Kidney capillary endothelial cell (primary cell): ENCODE measurements at places on chromosomes 2 and 18.

- DNase-seq, result no peak
Observed at GRCh38 chr18:48550101-48550729, 11.4 kb downstream of the CTIF start.

- DNase-seq, result no peak
Observed at GRCh38 chr18:55918444-55918843, 330.5 kb upstream of the TCF4 start.

DNA sequence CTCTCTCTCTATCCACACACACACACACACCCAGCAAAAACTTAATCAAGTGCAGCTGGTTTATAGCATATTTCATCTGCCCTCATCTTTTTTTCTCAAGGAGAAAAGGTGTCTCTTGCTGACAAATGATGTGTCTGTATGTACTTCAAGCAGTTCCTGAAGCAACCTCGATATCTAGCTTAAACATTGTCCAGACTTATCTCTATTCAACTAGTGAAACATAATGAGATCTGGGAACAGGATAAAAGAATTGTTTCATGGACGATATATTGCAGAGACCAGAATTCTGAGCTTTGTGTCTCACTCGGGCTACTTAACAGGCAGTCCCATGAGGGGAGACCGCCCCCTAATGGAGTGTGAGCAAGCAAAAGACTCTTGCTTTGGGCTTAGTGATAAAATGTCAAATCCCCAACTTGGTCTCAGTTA is 929.2 kb upstream of the SOX11 start:
- DNase-seq, result peak; percentile 24

DNA sequence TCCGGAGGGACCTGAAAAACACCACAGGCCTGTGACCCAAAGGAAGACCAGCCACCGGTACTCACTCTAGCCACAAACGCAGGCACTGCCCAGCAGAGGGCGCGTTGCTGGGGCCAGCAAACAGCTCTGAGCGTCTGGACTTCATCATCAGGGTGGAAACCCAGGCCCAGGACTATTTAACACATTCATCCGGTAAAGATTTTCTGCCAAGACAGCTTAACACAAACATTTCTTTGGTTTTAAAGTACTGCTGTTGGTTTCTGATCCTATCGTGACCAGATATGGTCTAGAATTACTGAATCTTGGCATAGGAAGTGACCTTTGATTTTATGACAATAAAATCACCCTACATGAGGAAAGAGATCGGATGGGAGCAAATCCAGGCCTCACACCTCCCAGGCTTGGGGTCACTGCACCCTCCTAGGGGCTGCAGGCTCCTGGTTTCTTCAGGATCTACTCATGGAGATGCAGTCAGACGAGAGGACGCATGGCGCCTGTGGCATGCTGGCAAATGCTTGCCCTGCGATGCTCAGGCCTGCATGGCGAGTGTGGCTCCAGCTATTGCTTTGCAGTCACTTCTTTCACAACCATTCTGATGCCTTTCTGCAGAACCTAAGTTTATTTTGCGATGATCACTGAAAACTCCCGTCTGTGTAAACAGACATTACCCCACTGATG is 130.4 kb downstream of the COL4A4 start:
- DNase-seq, result peak; percentile 16

DNA sequence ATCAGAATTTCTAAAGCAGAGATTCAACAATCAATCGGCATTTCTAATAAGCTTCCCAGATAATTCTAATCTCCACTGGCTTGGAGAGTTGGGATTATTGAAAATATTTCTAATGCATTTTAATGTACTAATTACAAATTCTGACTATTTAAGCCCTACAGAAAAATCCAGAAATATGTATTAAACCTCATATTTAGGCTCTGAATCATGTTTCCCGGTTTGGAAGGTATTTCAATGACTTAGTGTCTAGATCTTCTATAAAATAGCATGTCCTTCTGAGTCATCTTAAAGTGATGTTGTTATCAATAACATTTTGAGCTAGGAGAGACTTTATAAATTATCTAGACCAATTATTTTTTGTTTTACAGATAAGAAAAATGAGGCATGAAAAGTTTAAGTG is 258.8 kb upstream of the NRXN1 start:
- DNase-seq, result peak; percentile 17

- no peak for DNase-seq
Observed at GRCh38 chr2:239898292-239898925, 126.7 kb downstream of the NDUFA10 start.

- DNase-seq, result no peak
Observed at GRCh38 chr2:111664275-111664850, 219.6 kb downstream of the ANAPC1 start.

DNA sequence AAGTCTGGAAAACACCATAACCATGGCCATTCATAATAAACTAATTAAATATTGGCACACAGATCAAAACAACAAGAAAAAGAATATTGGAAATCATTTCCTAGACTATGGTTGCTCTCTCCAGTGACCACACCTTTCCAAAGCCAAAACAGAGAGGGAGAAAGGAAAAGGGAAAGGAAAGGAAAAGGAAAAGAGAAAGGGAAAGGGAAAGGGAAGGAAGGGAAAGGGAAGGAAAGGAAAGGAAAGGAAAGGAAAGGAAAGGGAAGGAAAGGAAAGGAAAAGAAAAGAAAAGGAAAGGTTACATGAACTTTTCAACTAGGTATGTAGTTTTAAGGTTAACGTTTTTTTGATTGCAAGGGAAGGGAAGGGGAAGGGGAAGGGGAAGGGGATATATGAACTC is 360.5 kb upstream of the SLC39A10 start:
- DNase-seq, result no peak

DNA sequence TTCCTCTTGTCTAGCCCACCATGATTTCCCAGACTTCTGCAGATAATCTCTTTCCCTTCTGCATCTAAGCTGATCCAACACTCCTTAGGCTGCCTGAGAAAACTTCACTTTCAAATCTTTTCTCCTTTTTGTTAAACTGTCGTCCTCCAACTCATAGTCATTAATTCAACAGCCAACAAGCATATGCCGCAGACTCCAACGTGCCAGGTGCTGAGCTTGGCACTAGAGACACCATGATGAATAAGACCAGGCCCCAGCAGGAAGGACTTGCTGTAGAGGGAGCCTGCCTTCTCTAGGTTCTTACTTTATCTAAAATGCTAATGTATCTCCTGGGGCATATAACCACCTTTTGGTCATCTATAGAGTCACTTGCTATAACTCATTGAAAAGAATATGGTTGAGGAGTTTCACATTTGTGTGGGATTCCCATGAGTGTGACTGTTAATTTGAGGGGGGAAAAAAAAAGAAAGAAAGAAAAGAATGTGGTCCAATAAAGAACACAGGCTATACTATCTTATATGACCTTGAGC is 51.0 kb downstream of the ANKRD44 start:
- no peak for DNase-seq

GRCh38 chr18:25262920-25263319 is 89.0 kb downstream of the ZNF521 start:
- no peak for DNase-seq
